Activated CD4-positive, alpha-beta T cell treated with anti-CD3 and anti-CD28 coated beads for 36 hours (primary cell): ENCODE measurements at places on chromosomes 2 and 18. TPM values are rescaled to one million over a fixed set of nuclear protein-coding genes. Genes with fewer than 3 reads are reported as not detected.

- peaks cover 20% of the 10 kb centered on the region for H3K4me1 ChIP-seq
- H3K27me3 ChIP-seq: no peaks in the 10 kb centered on the region
- H3K36me3 ChIP-seq: peaks cover 24% of the 10 kb centered on the region
- no peak overlapping the region for H3K27ac ChIP-seq
Measured at GRCh38 chr18:79531926-79532312, 136.2 kb downstream of the NFATC1 start.

- peaks cover 3% of the 10 kb centered on the region for H3K27me3 ChIP-seq
- H3K4me3 ChIP-seq: no peak overlapping the region
- DNase-seq: peak; percentile 14
- H3K4me1 ChIP-seq: no peaks in the 10 kb centered on the region
- H3K36me3 ChIP-seq: no peaks in the 10 kb centered on the region
Measured at GRCh38 chr18:53698907-53699306, 525.6 kb downstream of the MBD2 start.

GRCh38 chr2:238139196-238140039 is 950 bp downstream of the KLHL30 start:
- no peaks in the 10 kb centered on the region for H3K36me3 ChIP-seq
- H3K27ac ChIP-seq: no peak overlapping the region
- peak; percentile 61 for DNase-seq
- peaks cover 3% of the 10 kb centered on the region for H3K4me1 ChIP-seq

- no peaks in the 10 kb centered on the region for H3K4me1 ChIP-seq
- H3K27ac ChIP-seq: no peak overlapping the region
- no peak overlapping the region for H3K4me3 ChIP-seq
- peaks cover 5% of the 10 kb centered on the region for H3K27me3 ChIP-seq
Measured at GRCh38 chr2:198700319-198700718, 757.4 kb downstream of the SATB2 start.

GRCh38 chr2:164710837-164711765 is 89.8 kb upstream of the GRB14 start:
- no peak overlapping the region for H3K27ac ChIP-seq
- DNase-seq: no peak
- H3K36me3 ChIP-seq: no peaks in the 10 kb centered on the region

DNA sequence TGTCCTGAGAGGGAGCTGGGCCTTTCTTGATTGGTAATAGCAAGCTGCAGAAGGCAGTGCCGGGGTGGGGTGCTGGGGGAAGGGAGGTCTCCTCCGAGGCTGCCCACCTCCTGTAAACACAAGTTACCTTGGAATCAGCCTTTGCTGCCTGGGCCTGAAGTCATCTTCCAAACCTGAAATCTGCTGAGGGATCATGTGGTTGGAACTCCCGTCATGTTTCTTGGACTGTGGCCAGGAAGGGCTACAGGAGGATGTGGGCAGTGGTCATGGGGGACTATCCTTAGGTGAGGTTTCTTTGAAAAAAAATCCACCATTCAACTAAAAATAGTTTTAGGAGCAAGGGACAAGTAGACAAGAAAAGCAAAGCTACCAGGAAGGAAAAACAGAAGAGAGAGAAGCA is 74.2 kb downstream of the CDK15 start:
- H3K36me3 ChIP-seq: no peaks in the 10 kb centered on the region
- H3K27me3 ChIP-seq: peaks cover 37% of the 10 kb centered on the region
- DNase-seq: no peak
- H3K4me1 ChIP-seq: peaks cover 13% of the 10 kb centered on the region

DNA sequence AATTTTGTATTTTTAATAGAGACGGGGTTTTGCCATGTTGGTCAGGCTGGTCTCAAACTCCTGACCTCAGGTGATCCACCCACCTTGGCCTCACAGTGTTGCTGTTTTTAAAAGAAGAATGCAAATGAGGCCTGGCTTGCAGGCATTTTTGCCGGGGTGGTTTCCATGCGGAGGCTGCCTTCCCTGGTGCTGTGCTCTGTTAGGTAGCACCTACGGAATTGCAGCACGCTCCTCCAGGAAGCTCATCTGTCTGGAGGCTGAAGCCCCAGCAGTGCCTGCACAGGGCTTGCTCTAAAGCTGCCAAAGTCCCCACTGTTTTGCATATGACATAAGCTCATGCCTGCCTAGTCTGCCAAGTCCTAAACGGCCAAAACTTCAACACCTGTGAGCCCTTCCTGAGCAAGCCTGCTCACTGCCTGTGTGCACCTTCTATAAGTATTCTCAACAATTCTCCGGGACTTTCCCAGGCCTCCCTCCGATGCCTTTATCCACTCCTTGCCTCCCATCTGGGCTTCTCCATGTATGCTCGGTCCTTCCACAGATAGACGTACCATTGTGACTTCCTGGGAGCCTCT is 551.3 kb upstream of the RAB6C start:
- peaks cover 6% of the 10 kb centered on the region for H3K27me3 ChIP-seq
- no peaks in the 10 kb centered on the region for H3K36me3 ChIP-seq
- no peaks in the 10 kb centered on the region for H3K4me1 ChIP-seq
- no peak overlapping the region for H3K27ac ChIP-seq
- no peak for DNase-seq

GRCh38 chr2:27308359-27308881 is at the start of gene UCN:
Gene UCN (minus strand): TSS chr2:27308445. CDS start chr2:27307895, 550 bp downstream.
- peaks cover 10% of the 10 kb centered on the region for H3K27me3 ChIP-seq
- no peak within 1 kb of the TSS for H3K4me3 ChIP-seq
- peaks cover 30% of the 10 kb centered on the region for H3K36me3 ChIP-seq
- no peak for DNase-seq

USP34 gene
- 63.7 TPM for total RNA-seq
